Cardiac muscle cell (in vitro differentiated cells and primary cell): ENCODE measurements at places on chromosomes 11 and 22. TPM values are rescaled to one million over a fixed set of nuclear protein-coding genes. Genes with fewer than 3 reads are reported as not detected.

Gene SLC17A6
- not detected in 2 replicates for total RNA-seq

Gene ALDH3B1
- 0.45 and 1.2 TPM in 2 replicates for total RNA-seq

Gene OR2AG2
- total RNA-seq, result 0.12 TPM in 1 of 2 replicates, not detected in the other

Gene TRIM48
- total RNA-seq, result not detected in 2 replicates

Gene KCTD14
- total RNA-seq, result 0.45 and 0.81 TPM in 2 replicates

Gene MS4A12
- total RNA-seq, result not detected in 2 replicates

Gene DTX4
- total RNA-seq, result 2.7 and 3.1 TPM in 2 replicates

Gene KCNQ1
- 7.8 and 18.6 TPM in 2 replicates for total RNA-seq

Gene RRP8
- total RNA-seq, result 20.7 and 27.3 TPM in 2 replicates

Gene PKDREJ
- total RNA-seq, result 0.03 and 0.07 TPM in 2 replicates

- DNase-seq, result no peak
Observed at GRCh38 chr11:32387411-32387810, 47.9 kb downstream of the WT1 start.

- DNase-seq, result no peak
Observed at GRCh38 chr22:46735747-46736608, 2.1 kb downstream of the CERK start.

GRCh38 chr11:37108436-37109285 lies 510.6 kb upstream of the RAG2 start:
- peak; percentile 71 for DNase-seq

DNA sequence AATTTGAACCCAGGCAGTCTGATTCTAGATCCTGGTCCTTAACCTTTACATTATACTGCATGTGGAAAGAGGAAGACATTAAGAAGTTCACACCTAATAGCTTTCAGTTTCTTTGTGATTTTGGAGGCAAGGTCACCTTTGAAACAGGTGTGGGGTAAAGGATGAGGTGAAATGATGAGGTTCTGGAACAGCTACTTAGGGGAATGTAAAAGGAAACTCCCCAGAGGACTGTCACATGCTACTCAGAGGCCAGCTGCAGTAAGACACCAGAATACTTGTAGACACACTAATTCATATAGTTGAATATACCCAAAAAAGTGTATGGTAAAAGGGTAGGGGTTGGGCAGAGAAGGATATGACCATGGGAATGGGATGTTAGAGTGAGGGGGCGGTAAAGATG lies 5.4 kb downstream of the APIP start:
- no peak for DNase-seq

GRCh38 chr11:12416552-12416951 lies 39.2 kb downstream of the PARVA start:
- DNase-seq, result no peak

DNA sequence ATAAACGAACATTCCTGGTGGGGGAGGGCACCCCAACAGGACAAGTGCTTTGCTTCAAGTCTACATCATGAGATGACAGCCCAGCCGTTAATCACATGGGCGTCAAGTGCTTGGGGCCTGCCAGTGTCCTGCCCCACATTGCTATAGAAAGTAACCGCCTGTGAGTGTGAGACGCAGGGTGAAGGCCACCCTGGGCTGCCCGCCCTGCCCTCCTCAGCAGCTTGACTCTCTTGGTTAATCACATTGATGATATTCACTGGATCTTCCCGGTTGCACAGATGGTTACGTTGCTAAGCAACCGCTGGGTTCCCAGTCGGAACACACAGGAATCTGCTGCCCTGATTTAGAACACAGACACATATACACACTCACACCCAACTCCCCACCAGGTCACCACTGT lies 79.3 kb downstream of the CTTN start:
- no peak for DNase-seq

- peak; percentile 32 for DNase-seq
Observed at GRCh38 chr11:116948391-116948790, 111.0 kb upstream of the APOA1 start.

- no peak for DNase-seq
Observed at GRCh38 chr22:41831828-41832552, 915 bp upstream of the SREBF2 start.

DNA sequence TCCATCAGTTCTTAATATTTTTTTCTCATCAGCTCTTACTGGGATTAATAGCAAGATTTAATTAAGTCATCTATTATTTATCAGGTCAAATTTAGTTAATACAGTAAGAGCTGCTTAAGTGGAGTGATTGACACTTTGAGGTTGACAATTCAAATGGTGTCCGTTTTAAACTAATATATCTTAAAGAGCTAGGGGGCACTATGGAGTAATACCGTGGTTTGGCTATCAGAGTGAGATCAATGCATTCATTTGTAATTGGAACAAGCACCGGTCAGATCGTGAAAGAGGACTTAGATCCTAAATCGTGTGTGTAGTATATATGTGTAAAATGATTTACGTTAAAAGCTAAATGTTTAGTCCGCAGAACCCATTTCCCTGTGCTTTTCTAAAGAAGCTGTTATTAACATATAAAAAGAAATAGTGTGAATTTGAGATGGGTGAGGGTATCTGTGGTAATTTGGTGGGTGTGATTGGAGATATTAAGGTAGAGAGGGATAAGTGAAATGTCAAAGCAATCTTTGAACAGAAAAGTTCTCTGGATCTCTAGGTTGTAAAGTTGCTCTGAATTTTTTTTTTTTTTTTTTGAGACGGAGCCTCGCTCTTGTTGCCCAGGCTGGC lies 2.3 kb downstream of the SIK2 start:
- peak; percentile 64 for DNase-seq

DNA sequence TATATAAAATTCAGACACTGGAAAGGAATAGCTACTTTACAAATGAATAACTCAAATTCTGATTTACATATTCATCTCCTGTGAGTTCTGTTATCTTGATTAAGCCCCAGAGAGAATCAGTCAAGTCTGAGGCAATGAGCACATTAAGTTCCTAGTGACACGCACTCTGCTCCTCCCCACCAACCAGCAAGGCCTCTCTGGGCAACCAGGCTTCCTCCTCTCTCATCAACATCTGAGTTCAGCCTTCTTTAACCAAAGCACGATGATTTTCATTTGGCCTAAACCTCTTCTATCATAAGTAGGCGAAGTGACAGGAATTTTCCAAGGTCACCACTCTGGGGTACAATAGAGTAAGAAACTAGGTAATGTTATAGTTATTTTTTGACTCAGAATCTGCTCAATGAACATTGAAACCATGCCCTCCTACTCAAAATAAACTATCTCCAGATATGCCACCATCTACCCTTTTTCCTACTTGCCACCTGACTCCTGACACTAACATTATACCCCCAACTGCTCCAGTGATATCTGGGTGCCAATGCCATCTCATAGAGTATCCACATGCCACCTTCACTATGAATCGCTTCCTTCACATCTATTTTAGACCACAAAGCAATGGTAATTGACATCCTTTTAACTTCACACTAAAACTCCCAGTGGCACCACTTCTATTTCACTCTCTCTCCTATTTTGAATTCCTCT lies 114.8 kb downstream of the FAM76B start:
- no peak for DNase-seq

GRCh38 chr22:32469799-32470212 lies 4.8 kb upstream of the FBXO7 start:
- no peak for DNase-seq

DNA sequence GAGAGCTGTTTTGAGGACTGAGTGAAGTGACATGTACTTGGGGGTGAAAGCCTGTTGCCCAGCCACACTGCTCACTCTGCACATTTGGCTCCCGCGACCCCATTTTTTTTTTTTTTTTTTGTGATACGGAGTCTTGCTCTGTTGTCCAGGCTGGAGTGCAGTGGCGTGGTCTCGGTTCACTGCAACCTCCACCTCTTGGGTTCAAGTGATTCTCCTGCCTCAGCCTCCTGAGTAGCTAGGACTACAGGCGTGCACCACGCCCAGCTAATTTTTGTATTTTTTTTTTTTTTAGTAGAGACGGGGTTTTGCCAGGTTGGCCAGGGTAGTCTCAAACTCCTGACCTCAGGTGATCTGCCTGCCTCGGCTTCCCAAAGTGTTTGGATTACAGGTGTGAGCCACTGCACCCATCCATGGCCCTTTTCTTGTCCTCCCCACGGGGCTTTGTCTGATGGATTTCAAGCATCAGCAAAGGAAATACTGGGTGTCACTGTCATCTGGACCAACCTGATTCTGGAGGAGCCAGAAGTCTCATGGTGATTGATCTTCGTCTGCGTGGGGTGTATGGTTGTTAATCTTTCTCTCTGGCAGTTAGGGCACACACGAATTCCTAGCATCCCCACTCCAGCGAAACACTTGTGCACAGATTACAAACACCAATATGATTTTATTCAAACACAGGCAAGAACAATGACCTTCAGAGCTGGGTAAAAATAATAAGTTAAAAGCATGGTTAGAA lies 3.4 kb upstream of the UCP3 start:
- DNase-seq, result no peak

DNA sequence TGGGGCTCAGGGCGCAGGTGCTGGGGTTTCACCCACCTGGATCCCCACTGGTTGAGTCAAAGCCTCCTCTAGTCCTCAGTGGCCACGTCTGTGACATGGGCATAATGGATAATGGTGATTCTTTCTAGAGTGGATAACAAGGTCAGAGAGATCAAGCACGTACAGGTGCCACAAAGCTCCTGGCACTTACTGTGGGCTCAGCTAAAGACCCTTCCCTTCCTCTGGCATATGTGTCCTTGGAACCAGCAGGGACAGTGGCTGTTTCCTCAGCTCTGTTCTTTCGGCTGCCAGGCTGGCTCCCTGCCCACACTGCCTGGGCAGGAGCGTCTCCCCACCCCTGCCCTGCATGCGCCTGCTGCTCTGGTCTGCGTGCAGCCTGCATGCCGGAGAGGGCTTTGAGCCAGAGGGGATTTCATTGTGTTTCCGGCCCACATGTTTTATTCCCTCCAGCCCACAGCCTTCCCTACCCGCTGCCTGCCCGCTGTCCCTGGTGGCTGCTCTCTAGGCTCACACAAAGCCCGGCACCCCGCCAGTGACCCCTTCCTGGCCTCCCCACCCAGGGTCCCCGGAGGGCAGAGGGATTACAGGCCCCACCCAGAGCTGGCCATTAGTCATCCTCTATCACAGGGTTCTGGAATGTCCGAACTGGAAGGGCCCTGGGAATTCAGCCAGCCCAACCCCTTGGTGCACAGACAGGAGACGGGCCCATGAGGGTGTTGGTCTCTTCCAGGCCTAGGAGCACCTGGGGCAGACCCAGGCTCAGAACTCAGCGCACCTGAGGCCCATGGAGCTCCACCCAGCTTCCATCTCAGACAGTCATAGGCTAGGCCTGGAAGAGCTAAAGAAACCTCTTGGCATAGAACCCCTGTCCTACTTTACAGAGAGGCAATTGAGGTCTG lies 55.3 kb upstream of the GCAT start:
- no peak for DNase-seq

DNA sequence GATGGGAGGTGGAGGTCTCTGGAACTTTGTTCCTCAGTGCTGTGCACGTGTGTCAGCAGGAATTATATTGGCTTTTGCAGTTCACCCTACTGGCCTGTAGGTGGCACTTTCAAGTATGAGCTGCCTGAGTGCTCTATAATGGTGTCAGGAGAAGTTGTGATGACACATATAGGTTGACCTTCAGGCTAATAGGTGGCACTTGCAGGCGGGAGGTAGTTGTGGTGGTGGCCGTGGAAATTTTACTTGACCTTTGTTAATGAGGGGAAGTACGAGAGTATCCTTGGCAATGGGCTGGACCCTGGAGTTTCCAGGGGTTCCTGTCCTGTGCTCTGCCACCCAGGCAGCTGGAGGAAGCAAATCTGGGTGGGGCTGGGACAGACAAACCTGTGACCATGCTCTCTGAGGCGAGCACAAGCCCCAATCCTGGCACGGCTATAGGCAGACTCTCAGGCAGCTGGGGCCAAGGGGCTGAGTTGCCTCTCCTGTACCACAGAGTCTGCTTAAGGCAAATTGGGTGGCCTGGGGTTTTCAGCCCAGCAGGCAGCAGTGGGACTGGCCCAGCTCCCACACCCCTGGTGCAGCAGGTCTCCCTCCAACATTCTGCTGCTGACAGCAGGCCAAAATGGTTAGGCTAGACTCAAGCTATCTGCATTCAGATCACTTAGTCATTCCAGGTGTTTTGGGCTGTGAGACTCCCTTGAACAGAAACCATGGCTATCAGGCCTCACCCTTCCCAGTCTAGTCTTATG lies 147.5 kb upstream of the CTSC start:
- peak; percentile 52 for DNase-seq

GRCh38 chr11:114131461-114131864 lies 72.0 kb downstream of the ZBTB16 start:
- no peak for DNase-seq

GRCh38 chr11:76634886-76635285 lies 35.7 kb downstream of the LRRC32 start:
- no peak for DNase-seq

- DNase-seq, result no peak
Observed at GRCh38 chr22:27747396-27748221, 53.9 kb downstream of the MN1 start.

DNA sequence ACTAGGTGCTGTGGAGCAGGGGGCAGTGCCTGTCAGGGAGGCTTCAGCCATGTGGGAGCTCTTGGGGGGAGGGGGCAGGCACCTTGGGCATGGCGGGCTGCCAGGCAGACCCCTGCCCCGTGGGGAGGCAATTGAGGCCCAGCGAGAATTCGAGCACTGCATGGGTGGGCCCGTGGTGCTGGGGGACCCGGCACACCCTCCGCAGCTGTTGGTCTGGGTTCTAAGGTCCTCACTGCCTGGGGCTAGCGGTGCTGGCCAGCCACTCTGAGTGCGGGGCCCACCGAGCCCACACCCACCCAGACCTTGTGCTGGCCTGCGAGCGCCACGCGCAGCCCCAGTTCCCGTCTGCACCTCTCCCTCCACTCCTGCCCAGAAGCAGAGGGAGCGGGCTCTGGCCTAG lies 835.5 kb upstream of the CNTN5 start:
- DNase-seq, result no peak

DNA sequence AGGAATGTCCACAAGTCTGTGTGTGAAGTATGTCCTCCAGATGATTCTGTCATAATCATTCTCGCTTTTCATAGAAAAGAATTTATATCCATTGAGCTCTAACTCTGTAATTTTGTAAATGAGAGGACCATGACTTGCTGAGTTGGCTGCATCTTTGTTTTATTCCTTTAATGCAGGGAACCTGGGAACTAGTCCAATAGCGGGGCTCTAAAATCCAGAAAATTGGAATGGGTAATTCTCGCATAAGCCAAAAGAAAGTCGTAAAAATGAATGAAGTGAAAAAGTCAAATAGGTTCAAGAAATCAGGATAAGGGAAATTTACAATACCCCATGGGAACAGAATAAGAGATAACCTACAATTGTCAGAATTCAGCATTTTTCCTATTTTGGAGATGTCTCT lies 232.5 kb downstream of the RAB38 start:
- DNase-seq, result no peak

GRCh38 chr11:2498750-2499149 lies 53.9 kb downstream of the KCNQ1 start:
- DNase-seq, result no peak

DNA sequence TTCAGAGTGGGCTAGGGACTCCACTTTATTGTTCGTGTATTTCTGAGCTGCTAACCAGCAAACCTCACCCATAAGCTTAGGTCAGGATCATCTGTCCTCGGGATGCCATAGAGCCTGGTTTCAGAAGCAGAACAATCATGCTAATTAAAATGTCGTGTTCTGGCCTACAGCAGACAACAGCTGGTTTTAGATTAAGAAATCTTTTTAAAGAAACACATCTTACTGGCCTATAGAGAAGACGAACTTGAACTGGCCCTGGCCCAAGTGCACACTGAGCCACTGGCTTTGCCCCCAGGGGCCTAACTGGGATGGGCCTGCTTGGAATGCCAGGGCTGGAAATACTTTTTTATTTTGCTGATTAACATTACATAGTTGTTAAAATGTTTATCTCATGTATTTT lies 63.2 kb downstream of the ALX4 start:
- DNase-seq, result peak; percentile 77
